SJCRH30 (cell line): ENCODE measurements at places on chromosomes 16 and 17. TPM values are rescaled to one million over a fixed set of nuclear protein-coding genes. Genes with fewer than 3 reads are reported as not detected.

Gene ZNF48
- total RNA-seq, result 9.3 and 10.1 TPM in 2 replicates

Gene C17orf78
- total RNA-seq, result not detected in 2 replicates

Gene ABCC12
- total RNA-seq, result not detected in 2 replicates

Gene PRR14
- total RNA-seq, result 10.5 and 12.7 TPM in 2 replicates

Gene SEZ6L2
- total RNA-seq, result not detected in 2 replicates

Gene SNAI3
- 0.47 and 0.56 TPM in 2 replicates for total RNA-seq

Gene DBNDD1
- total RNA-seq, result 13.5 and 14.4 TPM in 2 replicates

Gene ZSCAN10
- 0.73 and 0.76 TPM in 2 replicates for total RNA-seq

Gene CHD9
- 44.7 and 62.3 TPM in 2 replicates for total RNA-seq
